ENCODE measurements at places on chromosomes 7 and 10.

DNA sequence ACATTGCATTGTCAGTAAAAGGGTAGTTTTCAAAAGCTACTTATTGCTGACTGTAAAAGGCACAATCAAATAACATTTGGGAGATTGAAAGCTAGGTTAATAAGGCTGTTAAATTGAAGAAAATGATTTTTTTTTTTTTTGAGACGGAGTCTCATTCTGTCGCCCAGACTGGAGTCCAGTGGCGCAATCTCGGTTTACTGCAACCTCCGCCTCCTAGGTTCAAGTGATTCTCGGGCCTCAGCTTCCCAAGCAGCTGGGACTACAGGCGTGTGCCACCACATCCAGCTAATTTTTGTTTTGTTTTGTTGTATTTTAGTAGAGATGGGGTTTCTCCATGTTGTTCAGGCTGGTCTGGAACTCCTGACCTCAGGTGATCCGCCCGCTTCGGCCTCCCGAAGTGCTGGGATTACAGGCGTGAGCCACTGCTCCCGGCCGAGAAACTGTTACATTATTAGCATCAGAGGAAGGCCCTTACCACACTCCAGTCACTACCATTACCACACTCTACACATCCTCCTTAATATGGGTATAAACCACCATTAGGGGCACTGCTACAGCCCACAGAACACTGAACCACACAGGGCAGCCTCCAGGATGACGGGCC is 1.0 kb downstream of the CYP51A1 start:
- no peak for DNase-seq

DNA sequence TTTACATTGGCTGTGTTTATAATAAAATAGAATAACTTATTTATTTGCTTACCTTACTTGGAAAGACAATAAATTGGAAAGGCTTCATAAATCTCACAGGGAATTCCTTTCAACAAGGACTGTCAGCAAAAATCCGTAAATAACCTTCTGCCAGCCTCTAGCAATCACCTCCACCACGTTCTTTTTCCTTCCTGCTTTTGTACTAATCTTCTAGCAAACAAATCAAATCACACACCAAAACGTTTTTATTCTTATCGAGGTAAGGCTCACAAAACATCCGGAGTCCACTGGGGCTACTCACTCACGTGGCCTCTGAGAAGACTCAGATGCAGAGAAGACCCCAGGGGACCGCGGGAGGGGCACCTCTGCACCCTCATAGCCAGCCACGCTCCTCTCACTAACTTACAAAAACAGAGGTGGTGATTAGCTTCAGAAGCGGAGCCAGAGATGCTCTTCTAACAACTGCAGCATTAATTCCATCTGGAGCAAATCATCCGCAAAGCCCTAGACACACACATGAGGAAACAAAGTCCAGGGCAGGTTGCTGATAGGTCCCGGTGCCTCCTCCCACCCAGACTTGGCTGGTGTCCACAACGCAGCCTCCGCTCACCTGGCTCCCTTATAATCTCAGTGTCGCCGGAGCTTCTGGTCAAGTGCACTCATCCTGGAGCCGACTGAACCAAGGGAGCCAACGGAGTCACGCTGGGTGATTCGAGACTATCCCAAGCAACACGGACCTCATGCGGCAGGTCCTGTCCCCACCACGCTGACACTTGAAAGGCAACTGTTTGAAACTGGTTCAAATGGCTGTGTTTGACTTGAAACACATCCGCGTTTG is 22.5 kb downstream of the CTBP2 start:
- DNase-seq = no peak

DNA sequence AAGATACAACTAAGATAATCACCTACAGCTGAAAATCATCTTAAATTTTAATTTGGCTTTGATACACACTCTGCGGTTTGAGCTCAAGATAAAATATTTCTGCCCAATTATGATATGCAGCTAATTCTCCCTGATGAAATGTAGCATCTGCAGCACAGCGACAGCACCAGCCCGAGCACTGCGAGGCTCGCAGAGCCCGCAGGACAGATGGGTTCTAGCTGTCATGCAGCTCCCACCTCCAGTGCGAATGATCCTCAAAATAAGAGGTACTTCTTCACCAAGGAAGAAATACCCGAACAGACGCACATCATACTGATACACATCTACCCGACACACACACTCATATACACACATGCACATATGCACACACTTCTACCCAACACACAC is 457.6 kb downstream of the PTPRN2 start:
- no peak for DNase-seq

GRCh38 chr10:125637496-125637895 is 45.5 kb downstream of the TEX36 start:
- DNase-seq = no peak

GRCh38 chr10:114547056-114547455 is 111.0 kb downstream of the ABLIM1 start:
- DNase-seq = no peak

GRCh38 chr10:130751106-130751840 is 560.2 kb downstream of the TCERG1L start:
- DNase-seq = no peak

- no peak for DNase-seq
Observed at GRCh38 chr7:45617166-45617565, 43.0 kb downstream of the ADCY1 start.

GRCh38 chr10:27611236-27611635 is 107.1 kb downstream of the RAB18 start:
- DNase-seq = no peak

DNA sequence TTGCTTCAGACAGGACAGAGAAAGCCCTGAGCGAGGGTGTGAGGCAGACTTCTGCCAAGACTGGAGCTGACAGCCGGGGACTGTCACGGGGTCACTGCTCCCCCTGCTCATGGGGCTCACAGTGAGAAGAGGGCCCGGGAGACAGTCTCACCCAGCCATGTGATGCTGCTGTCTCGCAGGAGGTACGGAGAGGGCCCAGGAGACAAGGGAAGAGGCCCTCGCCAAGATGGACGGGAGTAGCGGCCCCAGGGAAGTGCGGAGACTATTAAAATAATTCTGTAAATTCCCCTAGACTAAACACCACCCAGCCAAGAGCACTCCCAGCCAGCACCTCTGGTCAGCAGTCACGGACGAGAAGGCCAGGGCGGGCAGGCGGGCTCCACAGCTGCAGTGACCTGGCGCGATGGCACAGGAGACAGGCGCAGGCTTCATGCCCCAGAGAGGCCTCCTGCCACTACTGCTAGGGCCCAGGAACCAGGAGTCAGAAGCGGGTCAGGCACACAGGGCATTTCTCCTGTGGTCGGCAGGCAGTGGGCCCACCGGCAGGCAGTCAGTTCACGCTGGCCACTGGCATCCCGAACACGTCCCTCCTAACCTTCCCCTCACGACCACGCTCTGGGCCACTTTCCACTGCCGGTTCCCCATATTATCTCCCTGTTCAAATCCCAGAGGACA is 24.1 kb downstream of the WDR86 start:
- no peak for DNase-seq

DNA sequence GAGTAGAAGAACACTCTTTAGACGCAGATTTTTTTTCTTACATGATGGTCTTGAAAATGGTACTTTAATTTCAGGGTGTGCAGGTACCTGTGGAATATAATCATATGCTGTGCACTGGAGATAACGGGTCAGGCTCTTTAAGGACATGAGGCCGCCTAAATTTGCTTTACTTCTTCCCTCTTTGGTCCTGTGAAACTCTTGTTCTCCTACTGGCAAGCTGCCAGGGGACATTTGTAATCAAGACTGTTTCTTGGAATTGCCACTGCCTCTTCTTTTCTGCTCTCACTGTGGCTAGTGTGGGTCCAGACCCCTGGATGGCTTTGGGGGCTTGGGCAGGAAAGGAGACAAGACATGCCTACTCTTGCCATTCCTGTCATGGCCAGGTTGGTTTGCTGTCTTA is 146.0 kb downstream of the SND1 start:
- no peak for DNase-seq

DNA sequence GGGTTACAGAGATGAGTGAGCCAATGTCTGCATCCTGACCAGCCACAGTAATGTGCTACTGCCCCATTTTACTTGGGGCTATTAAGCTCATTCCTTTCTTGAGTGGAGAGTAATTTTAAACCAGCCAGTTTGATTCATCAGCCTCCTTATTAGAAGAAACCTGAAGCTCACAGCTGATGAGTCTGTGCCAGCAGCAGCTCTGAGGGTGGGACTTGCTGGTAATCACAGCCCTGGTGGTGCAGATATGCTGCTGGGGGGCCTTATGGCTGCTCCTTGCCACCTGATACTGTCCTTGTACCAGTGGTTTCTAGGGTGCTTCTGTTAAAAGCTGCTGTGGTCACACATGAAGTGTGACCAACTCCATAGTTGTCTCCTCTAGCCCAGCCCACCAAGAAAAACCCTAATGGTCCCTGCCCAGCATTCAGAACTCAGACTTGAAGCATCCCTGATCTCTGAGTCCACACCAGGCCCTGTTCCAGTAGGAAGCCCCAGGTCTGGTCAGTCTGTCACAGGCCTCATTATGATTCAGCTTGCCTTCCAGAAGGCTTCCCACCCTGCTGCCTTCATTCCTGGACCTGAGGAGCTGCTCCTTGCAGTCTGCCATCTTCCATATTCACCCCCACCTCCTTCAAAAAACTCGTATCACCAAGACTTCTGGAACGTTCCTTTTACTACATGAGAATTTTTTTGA is 28.9 kb upstream of the RBM20 start:
- no peak for DNase-seq

GRCh38 chr7:134293002-134293740 is 23.6 kb downstream of the SLC35B4 start:
- peak; percentile 66 for DNase-seq

- no peak for DNase-seq
Observed at GRCh38 chr7:92767437-92767836, 68.9 kb downstream of the CDK6 start.

- DNase-seq = no peak
Observed at GRCh38 chr10:3271354-3272115, 99.0 kb upstream of the PITRM1 start.

DNA sequence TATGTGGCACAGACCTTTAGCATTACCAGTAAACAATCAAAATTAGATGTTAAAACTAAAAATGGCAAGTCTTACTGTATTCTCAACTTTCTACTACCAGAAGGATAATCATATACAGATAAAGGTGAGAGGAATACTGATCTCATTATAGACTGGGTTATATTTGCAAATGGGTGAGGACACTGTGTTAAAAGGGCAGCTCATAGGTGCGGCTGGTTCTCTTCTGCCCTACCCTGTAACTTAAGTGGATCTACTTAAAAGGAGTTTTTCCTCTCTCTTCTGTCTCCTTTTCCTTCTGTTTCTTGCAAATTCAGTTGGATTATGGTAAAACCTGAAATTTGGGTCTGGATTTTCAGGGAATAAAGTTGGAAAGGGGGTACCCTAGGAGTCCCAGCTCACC is 33.0 kb downstream of the WASL start:
- no peak for DNase-seq

- no peak for DNase-seq
Observed at GRCh38 chr7:47083476-47084250, 498.2 kb downstream of the TNS3 start.

GRCh38 chr7:94510582-94511496 is 1.2 kb downstream of the CASD1 start:
- DNase-seq = peak; percentile 37

DNA sequence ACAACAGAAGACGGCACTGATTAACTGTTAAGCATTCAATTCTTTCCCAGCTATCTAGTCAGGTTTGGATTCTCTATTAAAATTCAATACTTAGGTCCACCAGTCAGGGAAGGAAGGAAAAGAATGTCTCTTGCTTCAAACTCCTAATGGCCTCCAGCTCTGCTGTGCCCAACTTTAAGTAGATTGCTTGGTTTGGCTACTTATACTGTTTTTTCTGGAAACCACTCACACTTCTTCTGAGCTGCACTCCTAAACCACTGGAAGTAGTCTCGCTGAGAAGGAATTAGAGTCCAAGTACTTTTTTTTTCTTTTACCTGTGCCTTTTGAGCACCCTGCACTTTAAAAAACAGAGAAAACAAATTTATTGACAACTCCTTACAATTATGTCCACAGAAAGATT is 26.7 kb upstream of the COL1A2 start:
- no peak for DNase-seq

DNA sequence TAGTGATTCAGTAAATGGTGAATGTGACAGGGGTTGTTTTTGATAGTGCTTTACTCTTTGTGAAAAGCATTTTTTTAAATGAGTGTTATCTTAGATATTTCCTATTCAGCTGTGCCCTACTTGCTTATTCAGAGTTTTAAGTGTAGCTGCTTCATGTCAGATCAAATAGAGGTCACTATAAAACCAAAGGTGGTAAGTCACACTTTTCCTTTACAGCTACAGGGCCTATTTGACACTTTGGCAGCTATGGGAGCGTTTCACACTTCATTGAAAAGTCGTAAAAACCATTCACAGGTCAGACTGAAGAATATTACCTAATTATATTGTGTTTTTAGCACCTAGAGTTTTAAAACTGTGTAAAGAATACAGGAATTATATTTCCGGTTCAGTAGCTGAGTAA is 67.3 kb downstream of the ANKIB1 start:
- no peak for DNase-seq

DNA sequence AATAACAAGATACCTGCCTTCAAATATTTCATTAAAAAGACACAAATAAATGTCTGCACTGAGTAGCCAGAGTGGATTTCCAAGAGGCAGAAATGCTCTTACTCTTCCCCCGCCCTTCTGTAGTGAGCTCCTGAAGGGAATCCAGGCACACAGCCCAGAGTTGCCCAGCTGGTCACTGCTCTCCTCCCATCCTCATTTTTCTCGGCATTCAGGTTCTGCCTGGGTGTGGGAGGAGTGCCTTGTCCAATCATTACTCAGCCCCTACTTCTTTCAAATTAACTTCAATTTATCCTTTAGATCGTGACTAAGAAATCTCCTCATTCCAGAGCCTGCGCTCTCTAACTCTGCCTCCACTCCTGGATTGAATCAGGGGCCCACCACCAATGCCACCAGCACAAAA is 12.2 kb downstream of the CCDC6 start:
- DNase-seq = no peak

GRCh38 chr7:25886387-25887240 is 265.4 kb upstream of the NFE2L3 start:
- no peak for DNase-seq

- DNase-seq = no peak
Observed at GRCh38 chr10:69421611-69422308, 5.0 kb upstream of the TACR2 start.

DNA sequence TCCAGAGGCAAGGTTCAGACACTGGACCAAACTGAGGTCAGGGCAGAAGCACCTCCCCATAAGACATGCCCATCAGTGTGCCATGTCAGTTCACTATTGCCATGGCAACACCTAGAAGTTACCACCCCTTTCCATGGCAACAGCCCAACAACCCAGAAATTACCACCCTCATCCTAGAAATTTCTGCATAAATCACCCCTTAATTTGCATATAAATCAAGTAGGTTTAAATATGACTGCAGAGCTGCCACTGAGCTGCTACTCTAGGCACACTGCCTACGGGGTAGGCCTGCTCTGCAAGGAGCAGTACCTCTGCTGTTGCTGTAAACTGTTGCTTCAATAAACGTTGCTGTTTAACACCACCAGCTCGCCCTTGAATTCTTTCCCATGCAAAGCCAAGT is 12.7 kb downstream of the STEAP2 start:
- DNase-seq = no peak

All from stimulated activated naive B cell treated with anti-CD40 and anti-IgM and Interleukin-4, amounts not matched to agents 10 μg/mL and 1 μg/mL and 100 μg/mL, for 72 hours (primary cell).